ENCODE measurements at places on chromosomes 4 and X. TPM values are rescaled to one million over a fixed set of nuclear protein-coding genes. Genes with fewer than 3 reads are reported as not detected.

Gene GPR173
- 1.9 TPM for total RNA-seq

Gene HMX1
- 0.58 TPM for total RNA-seq

Gene FAM47A
- total RNA-seq: not detected

Gene SPACA5
- not detected for total RNA-seq

Gene NOP14
- total RNA-seq: 21.1 TPM
